Esophagus squamous epithelium (tissue), 5 donors: ENCODE measurements at places on chromosomes 3 and 15.

GRCh38 chr3:97778152-97778551 lies 13.6 kb downstream of the ARL6 start:
- DNase-seq: no peak

GRCh38 chr15:67018026-67018425 lies 47.4 kb upstream of the SMAD3 start:
- no peak for DNase-seq

DNA sequence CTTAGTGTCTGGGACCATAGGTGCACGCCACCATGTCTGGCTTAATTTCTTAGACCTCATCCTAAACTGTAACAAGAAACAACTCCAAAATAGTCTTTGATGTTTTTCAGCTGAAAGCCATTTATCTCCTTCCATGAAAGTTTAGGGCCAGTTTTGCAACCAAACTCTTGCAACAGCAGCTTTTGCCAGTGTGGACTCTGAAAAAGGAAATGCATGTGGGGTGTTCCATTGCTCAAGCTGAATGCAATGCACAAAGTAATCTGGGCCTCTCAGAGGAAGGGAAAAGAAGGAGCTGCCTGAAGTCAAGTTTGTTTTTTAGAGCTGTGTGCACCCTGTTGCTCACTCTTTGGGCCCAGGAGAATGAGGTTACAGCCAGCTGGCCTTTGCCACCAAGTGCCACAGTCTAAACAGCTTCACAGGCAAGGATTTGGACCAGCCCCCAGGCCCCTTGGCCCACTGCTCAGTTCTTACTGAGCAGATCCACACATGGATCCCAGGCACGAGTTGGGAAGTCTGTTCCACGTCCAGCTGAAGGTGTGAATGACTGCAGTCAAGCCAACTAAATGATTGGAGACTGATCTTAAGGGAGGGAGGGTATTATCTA lies 212.3 kb upstream of the LRRFIP2 start:
- DNase-seq: no peak

GRCh38 chr15:70164156-70164900 lies 66.6 kb upstream of the TLE3 start:
- DNase-seq: no peak

- DNase-seq: no peak
Measured at GRCh38 chr15:84023636-84024035, 211.9 kb upstream of the GOLGA6L4 start.

GRCh38 chr3:49600781-49601180 lies 46.5 kb downstream of the BSN start:
- DNase-seq: no peak

GRCh38 chr15:96123028-96123400 lies 207.5 kb upstream of the NR2F2 start:
- no peak for DNase-seq

- no peak for DNase-seq
Measured at GRCh38 chr3:168824107-168824506, 728.4 kb upstream of the GOLIM4 start.

GRCh38 chr3:111218615-111219014 lies 147.0 kb downstream of the NECTIN3 start:
- no peak for DNase-seq

DNA sequence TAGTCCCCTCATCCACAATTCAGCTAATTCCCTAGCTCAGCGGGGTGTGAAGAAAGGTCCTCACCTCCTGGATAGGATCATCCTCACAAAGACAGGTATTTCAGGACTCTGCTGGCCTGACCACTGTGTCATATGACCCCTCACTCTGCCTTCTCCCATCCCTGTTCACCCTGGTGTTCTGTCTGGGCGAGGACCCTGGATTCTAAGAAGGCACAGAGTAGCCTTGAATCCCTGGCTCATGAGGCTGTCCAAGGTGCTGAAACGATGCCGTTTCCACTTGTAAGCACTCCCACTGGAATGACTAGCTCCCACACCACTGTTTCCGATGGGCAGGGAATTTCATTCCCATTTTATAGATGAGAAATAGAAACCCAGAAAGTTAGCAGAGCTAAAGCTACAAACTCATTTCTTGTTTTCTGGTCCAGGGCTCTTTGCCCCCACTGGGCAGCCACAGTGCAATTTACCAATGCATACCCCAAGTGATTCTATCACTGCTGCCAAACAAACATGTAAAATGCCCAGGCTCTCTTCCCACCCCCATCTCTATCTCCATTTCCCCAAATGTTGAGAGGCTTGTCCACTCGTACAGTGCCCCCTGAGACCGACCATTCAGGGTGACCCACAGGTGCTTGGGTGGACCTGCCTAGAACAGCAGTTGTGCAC lies 83.2 kb downstream of the RAB11A start:
- no peak for DNase-seq

- no peak for DNase-seq
Measured at GRCh38 chr3:195079636-195080035, 191.3 kb downstream of the XXYLT1 start.

GRCh38 chr15:67149068-67149772 lies 83.8 kb downstream of the SMAD3 start:
- no peak for DNase-seq
